ENCODE measurements at places on chromosomes 11 and 22.

- DNase-seq: no peak
Measured at GRCh38 chr22:41830174-41830573, 2.7 kb upstream of the SREBF2 start.

DNA sequence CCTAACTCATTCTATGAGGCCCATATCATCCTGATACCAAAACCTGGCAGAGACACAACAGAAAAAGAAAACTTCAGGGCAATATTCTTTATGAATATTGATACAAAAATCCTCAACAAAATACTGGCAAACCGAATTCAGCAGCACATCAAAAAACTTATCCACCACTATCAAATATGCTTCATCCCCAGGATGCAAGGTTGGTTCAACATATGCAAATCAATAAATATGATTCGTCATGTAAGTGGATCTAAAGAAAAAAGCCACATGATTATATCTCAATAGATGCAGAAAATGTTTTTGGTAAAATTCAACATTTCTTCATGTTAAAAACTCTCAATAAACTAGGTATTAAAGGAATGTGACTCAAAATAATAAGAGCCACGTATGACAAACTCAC, 40.9 kb downstream of the JRKL start:
- DNase-seq: no peak

DNA sequence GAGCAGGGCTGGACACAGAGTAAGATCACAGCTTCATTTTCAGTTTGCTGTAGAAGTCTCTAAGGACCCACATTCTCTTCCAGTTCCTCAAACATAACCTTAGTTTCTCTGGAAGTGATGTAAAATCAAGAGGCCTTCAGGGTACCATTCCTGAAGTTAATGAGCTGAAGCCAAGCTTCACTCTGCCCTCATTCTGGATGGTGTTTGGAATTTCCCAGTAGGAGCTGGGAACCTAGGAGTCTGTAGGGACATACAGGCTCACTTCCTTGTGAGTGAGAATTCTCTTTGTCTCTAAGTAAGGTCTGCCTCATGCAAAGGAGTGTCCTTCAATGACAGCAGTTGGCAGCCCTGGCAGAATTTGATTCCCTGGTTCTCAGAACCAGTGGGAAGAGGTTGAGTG, 142.4 kb upstream of the NARS2 start:
- DNase-seq: no peak

GRCh38 chr22:34114406-34114805, 194.1 kb upstream of the LARGE1 start:
- DNase-seq: no peak

DNA sequence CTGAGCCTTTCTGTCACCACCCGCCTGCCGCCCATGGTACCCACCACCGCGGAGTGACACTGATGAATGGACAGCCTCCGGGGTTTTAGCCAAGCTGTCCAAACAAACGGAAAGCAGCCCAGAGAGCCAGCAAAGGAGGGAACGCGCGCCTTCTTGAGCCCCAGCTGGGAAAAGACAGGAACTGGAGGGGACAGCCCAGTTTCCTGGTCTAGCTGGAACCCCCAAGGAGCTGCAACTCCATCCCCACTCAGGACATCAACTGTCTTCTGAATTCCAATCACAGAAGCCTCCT, 33.7 kb downstream of the SHISAL1 start:
- no peak for DNase-seq

DNA sequence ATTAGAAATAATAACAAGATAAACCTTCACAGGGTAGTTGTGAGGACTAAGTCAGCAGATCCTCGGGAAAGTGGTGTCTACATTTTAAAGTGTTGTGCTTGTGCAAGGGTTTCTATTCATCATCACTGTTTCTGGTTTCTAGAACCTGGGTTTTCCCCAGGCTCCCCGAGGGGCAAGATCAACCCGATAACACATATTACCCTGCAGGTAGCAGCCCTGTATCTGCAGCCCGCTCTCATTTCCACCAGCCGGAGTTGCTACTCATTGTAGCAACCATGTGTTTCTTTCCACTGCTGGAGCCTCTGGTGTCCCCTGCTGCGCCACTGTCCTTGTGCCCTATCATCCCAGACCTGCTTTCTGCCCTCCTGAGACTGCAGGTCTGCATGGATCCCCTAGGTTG, 67.0 kb downstream of the MIAT start:
- DNase-seq: no peak

GRCh38 chr11:99531468-99531867, 510.7 kb downstream of the CNTN5 start:
- no peak for DNase-seq

DNA sequence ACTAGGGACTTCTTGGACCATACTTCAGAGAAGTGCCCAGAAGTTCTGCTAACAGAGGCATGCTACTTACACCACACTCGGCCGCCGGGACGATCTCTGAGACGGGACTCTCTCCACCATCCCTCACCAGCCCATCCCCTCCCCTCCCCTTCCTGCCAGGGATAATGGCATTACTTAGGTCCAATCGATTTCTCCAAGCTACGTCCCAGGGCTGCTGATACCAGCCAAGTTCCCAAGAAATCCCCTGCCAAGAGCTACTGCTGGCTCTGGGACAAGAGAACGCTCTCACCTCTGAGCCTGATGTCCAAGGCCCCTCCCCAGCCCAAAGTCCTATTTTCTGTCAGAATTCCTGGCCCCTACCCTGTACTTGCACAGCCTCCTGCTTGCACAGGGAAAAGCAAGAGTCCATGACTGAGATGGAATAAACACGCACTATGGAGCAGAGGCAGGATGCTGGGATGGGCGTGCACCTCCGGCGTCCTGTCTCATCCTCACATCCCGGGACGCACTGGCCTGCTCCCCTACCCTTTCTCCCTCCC, 42.7 kb downstream of the GDPD5 start:
- no peak for DNase-seq

GRCh38 chr11:22536071-22536470, 89.6 kb downstream of the FANCF start:
- no peak for DNase-seq

GRCh38 chr11:35916270-35916669, 27.6 kb upstream of the LDLRAD3 start:
- DNase-seq: no peak

DNA sequence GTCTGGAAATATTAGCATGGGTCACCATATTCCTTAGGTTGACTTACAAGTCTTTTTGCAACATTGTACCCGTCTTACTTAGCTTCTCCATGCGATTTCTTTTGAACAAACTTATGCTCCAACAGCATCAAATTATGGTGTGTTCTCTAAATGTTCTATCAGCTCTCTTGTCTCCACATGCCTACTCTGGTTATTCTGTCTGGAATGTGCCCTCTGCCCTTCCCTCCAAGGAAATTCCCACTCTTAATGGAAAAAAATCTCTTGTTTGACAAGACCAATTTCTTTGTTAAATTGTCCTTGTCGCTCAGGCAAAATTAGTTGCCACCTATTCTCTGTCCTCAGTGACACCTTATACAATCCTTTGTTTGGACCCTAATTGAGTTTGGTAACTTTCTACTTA, 522.8 kb upstream of the LUZP2 start:
- DNase-seq: no peak

- DNase-seq: no peak
Measured at GRCh38 chr11:45168366-45169130, 22.1 kb downstream of the PRDM11 start.

GRCh38 chr22:29312218-29313125, 3.0 kb downstream of the RASL10A start:
- DNase-seq: no peak

- no peak for DNase-seq
Measured at GRCh38 chr11:83566950-83567349, 280.8 kb upstream of the CCDC90B start.

- DNase-seq: no peak
Measured at GRCh38 chr11:86155200-86155844, 86.4 kb upstream of the PICALM start.

Data from CD4-positive, alpha-beta T cell treated with Interleukin-4 for 1 hour (primary cell).